ENCODE measurements at places on chromosomes 5 and 9. TPM values are rescaled to one million over a fixed set of nuclear protein-coding genes. Genes with fewer than 3 reads are reported as not detected.

Gene C9orf43
- 1.7 TPM for total RNA-seq

DNA sequence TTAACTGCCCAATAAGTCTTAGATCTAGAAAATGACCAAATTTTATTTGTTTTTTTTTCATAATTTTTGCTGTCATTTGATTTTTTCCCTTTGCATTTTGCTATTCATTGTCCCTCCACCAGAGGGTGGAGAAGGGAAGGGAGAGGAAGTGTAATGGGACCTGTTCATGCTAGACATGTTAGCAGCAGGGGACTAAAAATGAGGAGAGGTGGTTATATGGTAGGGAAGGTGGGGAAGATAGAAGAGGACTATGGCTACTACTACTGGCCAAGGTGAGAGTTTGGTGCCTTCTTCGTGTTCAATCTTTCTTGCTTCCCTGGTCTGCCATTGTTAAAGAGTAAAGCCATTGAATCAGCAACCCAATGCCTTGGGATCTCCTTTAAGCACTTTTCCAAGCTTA is 6.4 kb downstream of the GRIA1 start:
- H3K36me3 ChIP-seq, result no peaks in the 10 kb centered on the region
- ATAC-seq, result no peak

DNA sequence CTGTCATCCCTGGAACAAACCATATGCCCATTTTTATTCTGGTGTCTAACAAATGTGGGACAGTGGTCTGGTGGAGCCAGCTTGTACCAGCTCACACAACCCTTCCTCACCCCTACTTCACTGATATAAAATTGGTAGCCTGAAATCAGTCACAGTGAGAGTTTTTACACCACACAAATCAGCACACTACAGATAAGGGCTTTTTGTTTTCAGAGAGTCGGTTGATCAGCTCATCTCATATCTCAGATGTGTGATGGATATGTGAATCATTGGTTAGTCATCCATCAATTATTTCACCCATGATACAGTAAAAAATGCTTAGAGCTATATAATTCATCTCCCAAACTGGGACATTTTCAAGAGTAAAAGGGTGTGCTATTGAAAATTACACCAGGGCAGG is 529.2 kb downstream of the EBF1 start:
- no peak for ATAC-seq
- no peak overlapping the region for H3K27ac ChIP-seq
- H3K4me3 ChIP-seq, result no peak overlapping the region
- no peaks in the 10 kb centered on the region for H3K4me1 ChIP-seq
- no peaks in the 10 kb centered on the region for H3K27me3 ChIP-seq

DNA sequence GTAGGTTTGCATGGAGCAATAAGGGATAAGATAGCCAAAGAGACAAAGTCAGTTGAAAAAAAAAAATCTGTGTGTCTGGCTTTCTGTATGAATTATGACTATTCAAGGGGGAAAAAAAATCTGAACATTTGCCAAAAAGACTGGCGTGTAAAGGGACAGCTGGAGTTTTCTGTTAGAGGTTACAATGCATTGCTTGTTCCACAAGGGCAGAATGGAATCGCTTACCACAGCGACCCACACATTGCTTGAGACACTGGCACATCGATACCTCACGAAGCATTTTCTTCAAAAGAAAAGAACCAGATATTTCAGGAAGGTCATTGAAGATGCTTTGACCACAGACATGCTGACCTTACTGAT is 327.8 kb downstream of the TMEM167A start:
- H3K36me3 ChIP-seq, result no peaks in the 10 kb centered on the region
- no peak for ATAC-seq
- H3K4me3 ChIP-seq, result no peak overlapping the region
- H3K27me3 ChIP-seq, result no peaks in the 10 kb centered on the region

DNA sequence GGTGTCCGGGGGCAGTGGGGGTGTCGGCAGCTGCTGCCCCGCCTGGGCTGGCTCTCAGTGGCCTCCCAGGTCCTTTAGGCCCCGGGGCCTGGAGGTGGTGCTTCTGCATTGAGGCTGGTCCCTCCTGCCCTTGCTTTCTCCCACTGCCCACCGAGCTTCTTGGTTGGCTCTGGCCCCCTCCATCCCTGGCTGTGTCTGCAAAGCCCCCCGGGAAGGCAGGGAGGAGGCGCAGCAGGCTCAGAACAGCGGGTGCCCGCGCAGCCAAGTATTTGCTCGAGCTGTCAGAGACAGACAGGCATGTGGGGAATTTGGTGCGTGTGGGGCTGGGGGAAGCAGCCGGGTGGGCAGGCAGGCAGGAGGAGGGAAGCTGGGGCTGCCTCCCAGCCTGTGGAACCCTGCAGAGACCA is 11.5 kb downstream of the CXXC5 start:
- peak overlapping the region; percentile 43 for H3K4me3 ChIP-seq
- ATAC-seq, result no peak
- peaks cover 100% of the 10 kb centered on the region for H3K4me1 ChIP-seq
- H3K27ac ChIP-seq, result peak overlapping the region; percentile 82

GRCh38 chr5:77145666-77146065 is 58.6 kb upstream of the ZBED3 start:
- H3K27ac ChIP-seq, result no peak overlapping the region
- H3K4me1 ChIP-seq, result no peaks in the 10 kb centered on the region
- no peaks in the 10 kb centered on the region for H3K36me3 ChIP-seq
- no peak for ATAC-seq
- H3K4me3 ChIP-seq, result no peak overlapping the region

Gene PCDHGA6
- 4.7 TPM for total RNA-seq
